Stimulated activated CD8-positive, alpha-beta memory T cell treated with anti-CD3 and anti-CD28 coated beads, Interleukin-2, amount 100 ng/mL, for 1 hour (primary cell): ENCODE measurements at places on chromosomes 16 and 17.

- DNase-seq, result no peak
These were observed 188.5 kb downstream of the LGALS9B start for GRCh38 chr17:20278805-20279204.

- DNase-seq, result no peak
These were observed 9.2 kb downstream of the NXN start for GRCh38 chr17:970364-970763.

DNA sequence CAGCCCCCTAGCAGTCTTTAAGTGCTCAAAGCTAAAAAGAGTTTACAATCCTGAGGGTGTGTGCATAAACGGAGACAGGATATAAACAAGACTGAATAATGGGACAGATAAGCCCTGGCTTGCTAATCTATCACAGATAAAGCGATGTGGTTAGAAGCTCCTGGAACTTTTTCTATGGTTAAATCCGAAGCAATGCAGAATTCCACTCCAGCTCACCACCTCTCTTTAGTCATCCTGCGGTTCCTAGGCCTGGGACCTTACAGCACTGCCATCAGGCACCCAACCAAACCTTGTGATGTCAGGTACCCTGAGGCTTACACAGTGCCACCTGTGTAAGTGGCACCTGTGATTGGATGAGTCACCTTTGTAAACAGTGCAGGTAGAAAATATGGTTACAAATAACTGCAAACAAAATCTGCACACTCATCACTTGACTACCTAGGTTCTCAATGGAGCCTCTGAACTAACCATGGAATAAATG, 31.5 kb upstream of the B4GALNT2 start:
- DNase-seq, result no peak

DNA sequence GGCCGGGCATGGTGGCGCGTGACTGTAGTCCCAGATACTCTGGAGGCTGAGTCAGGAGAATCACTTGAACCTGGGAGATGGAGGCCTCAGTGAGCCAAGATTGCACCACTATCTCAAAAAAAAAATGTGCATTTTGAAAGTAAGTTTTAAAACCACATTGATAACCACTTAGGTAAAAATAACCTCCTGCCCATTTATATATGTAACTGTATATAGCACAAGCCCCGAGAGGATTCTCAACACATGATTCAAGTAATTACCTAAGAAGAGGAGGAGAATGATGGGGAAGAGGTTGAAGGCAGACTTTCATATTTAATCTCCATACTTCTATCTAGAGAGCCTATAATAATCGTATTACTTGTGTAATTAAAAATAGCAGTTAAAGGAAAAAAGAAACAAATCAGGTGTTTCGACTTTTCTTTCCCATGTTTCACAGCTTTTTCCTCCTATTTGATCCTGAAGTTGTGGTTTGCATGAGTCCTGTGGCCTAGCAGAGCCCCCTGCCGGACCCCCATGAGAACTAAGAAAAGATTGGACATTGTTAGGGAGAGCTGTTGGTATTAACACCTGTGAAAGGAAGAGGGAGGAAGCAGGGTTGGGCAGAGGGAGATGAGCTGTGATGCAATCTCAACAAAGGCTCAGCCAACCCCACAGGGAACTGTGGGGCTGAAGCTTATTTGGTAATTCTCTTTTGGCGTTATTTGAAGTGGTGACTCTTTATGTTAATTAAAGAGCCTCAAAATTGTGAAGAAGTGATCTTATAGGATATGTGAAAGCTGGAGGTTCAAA, 22.1 kb downstream of the PMFBP1 start:
- DNase-seq, result no peak

DNA sequence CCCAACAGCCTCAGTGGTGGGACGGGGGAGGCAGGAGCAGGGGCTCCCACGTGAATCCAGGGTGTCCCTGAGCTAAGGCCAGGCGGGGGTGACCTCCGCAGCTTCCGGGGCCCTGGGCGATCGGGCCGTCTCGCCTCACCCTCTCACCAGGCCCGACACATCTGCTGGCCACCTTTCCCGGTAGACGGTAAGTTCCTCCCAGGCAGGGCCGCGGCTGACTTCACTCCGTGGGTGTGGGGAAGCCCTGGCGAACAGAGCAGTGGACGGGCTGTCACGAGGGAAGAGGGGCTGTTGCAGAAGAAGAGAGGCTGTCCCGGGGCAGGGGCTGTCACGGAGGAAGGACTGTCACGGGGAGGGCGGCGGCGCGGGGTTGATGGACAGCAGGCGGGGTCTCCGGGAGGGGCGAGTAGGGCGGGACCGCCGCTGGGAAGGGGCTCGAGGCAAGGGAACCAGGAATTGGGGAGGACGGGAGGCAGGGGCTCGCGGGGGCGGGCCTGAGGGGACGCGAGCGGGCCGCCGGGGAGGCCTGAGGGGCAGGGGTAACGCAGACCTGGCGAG, 498 bp downstream of the PKMYT1 start:
- no peak for DNase-seq

DNA sequence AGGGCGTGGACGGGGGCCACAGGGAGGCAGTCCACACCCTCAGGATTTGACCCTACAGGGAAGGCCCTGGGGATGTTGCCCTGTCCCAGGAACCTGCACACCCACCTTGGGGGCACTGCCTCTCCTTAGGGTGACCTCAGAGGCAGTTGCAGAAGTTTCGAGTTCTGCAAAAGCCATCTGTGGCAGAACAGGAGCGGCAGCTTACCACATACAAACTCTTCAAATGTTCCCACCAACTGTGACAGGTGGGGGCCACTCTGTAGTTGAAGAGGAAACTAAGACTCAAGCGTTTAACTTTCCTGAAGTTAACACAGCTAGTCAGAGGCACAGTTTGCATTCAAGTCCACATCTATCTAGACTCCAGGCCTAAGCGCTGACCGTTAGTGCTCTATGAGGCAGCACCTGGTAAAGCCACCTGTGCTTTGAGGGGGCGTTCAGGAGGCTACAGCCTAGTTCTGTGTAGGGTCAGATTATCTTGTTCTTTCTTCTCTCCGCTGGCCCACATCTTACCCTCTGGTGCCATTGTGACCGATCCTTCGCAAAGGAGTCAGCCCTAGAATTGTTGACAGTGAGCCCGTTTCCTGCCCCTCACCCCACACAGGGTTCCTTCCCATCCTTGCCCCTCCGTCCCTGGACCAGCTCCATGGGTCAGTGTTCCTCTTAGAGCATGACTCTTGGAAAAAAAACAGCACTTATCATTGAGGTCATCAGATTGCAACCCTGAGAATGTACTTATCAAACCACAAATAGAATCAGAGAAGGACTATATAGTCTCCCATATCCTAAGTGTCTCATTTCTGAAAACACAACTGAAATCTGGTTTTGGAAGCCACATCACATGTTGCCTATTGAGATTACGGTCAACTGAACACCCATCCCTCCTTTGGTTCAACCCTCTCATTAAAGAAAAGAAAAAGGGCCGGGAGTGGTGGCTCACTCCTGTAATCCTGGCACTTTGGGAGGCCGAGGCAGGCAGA, 45.4 kb downstream of the CDH1 start:
- no peak for DNase-seq

- DNase-seq, result no peak
These were observed 22.6 kb downstream of the SRCAP start for GRCh38 chr16:30721606-30722005.

GRCh38 chr16:19923396-19923795, 38.7 kb upstream of the GPRC5B start:
- no peak for DNase-seq

- DNase-seq, result no peak
These were observed 37.0 kb upstream of the AKAP1 start for GRCh38 chr17:57048096-57048495.

- no peak for DNase-seq
These were observed 8.0 kb downstream of the TNRC6C start for GRCh38 chr17:77966476-77966875.

DNA sequence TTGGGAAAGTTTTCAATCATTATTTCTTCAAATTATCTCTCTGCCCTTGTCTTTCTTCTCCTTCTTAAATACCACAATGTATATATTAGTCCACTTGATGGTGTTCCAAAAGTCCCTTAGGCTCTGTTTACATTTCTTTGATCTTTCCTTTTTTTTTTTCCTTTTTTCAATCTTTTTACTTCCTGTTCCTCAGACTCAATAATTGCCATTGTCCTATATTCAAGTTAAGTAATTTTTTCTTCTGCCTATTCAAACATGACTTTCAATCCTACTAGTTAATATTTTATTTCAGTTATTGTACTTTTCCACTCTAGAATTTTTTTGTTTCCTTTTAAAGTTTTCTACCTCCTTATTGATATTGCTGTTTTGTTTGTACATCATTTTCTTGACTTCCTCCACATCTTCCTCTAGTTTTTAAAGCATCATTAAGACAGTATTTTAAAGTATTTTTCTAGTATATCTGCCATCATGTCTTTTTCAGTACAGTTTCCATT, 15.8 kb upstream of the UQCRC2 start:
- DNase-seq, result no peak

- no peak for DNase-seq
These were observed 119.5 kb upstream of the CORO6 start for GRCh38 chr17:29742210-29742513.

DNA sequence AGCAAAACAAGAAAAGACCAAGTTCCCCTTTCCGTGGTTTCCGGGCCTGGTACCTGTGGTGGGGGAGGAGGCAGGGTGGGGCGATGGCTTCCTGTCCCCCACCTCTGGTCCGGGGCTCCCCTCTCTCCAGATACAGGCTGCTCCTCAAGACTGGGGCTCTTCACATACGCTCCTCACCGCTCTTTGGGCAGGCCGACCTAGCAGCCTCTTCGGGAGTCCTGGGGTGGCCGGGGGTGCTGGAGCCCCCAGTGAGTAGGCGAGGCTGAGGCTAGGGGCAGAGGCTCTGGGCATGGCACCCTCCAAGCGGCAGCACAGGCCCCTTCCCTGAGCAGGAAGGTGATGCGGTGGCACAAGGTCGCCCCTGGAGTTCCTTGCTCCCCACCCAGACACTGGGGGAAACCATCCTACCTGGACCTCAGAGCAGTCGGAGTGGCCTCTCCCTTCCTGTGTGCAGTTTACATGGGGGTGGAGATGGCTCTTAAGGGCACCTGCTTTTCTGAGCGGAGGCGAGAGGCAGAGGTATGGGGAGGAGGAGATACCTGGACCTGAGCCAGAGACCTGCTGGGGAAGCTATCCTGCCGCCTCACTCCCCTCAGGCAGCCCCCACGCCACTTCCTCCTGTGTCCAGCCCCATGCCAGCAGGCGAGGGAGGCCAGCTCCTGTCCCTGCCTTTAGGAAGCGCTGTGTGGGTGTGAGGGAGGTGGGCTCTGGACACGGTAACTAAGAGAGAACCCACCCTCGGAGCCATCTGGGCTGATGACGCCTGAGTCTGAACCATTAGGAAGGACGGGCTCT, 891 bp downstream of the CORO1A start:
- DNase-seq, result peak; percentile 54

- DNase-seq, result no peak
These were observed 145.5 kb upstream of the SOX9 start for GRCh38 chr17:71975331-71975801.

GRCh38 chr17:40111221-40112128, 10.3 kb upstream of the MSL1 start:
- DNase-seq, result no peak

GRCh38 chr17:76121932-76122430, 18.4 kb upstream of the EXOC7 start:
- DNase-seq, result no peak

- no peak for DNase-seq
These were observed 261.0 kb upstream of the KCNJ16 start for GRCh38 chr17:69814031-69814430.

GRCh38 chr16:7839568-7839967, 506.9 kb downstream of the RBFOX1 start:
- no peak for DNase-seq

DNA sequence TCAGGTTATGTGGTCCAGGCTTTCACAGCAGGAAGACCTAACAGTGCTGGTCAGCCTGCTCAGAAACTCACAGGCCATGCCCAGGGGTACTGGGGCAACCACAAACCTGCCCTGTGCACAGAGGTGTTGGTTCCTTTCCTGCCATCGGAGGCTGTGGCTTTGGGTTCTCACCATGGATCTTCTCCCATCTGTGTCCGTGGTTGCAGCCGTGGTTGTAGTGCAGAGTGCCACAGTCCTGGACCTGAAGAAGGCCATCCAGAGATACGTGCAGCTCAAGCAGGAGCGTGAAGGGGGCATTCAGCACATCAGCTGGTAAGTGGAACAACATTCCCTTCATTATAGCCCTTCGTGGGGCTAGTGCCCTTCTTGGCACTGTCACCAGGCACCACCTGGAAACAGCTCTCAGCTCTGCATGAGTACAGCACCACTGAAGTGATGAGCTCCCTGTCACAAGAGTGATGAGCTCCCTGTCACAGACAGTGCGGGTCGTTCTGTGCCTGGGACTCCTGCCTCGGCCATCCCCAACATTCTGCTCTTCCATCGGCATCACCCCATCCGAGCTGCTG, 2.0 kb downstream of the SNRNP25 start:
- DNase-seq, result no peak
